CD4-positive, alpha-beta T cell treated with Interleukin-4 for 1 hour (primary cell): ENCODE measurements at places on chromosomes 2 and 18.

DNA sequence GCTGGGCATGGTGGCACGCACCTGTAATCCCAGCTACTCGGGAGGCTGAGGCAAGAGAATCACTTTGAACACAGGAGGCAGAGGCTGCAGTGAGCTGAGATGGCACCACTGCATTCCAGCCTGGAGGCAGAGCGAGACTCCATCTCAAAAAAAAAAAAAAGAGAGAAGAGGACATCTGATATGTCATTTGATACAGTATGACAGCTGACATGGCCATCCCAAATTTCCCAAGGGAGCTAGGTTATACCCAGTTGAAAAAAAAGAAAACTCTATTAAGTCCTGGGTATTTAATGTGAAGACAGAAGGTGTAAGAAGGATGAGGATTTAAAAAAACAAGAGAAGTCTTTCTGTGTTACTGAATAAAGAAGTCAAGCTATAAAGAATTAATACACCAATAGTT, 23.3 kb downstream of the CLASP1 start:
- DNase-seq = no peak

GRCh38 chr2:47301277-47301618, 101.7 kb upstream of the MSH2 start:
- DNase-seq = no peak

GRCh38 chr2:8307606-8308180, 374.2 kb upstream of the ID2 start:
- DNase-seq = no peak

DNA sequence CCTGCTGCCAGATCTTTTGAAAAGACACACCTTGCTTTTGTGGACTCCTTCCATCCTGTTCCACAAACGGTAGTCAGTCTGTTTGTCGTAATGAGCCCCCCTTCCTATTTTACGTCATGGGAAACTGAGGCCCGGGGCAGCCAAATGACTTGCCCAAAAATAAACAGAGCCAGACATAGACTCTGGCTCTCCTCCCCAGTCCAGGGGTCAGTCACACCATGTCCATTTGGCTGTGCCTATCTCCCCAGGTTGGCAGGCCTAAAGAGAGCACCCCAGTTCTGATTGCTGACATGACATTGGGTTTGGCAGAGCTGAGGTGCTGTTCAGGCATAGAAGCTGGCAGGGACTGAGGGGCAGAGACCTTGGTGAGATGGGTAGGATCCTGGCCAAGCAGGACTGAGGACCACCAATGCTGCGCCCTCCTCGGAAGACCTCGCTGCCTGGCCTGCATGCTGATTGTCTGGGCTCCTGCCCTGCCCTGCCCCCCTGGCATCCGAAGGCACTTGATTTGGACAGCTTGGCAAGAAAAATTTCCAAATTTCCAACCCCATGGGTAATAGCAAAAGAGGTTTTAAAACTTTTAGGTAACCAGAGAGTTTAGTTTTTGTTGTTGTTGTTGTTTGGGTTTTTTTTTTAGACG, 335.4 kb downstream of the DYSF start:
- DNase-seq = no peak

- DNase-seq = peak; percentile 45
Measured at GRCh38 chr2:229910832-229911412, 10.9 kb downstream of the TRIP12 start.

DNA sequence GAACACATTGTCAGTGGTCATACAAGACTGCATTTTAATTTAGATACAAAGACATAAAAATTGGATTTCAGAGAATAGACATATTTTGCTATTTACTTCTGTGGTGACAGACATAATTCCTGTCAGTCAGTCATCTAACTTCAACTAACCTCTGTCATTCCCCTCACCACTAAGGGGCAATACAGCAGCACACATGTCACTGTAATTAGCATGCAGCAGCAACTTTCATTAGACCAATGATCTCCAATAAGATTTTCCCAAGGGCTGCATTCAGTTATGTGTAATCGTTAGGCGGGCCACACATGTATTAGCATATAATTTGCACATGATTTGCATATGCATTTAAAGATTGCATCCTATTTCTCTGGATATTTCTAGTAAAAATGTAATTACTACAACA, 624.5 kb downstream of the NR4A2 start:
- DNase-seq = no peak

GRCh38 chr2:45794134-45794617, 142.7 kb downstream of the PRKCE start:
- DNase-seq = no peak

DNA sequence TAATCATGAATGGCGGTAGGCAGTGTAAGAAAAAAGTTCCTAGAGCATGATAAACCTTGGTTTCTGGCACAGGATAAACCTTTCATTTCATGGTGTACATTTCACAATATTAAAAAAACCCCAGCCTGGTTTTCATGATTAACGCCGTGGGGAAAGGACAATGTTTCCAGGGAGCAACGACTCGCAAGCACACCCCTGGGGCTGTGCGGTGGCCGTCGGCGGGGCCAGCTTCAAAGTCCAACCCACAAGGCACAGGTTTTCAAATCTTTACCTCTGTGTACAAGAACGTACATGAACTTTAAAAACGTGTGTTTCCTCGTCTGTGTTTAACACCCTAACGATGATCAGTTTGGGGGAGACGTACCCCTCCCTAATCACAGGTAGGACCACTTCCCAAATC, 118.1 kb downstream of the NOL10 start:
- no peak for DNase-seq
